Naive thymus-derived CD4-positive, alpha-beta T cell (primary cell): ENCODE measurements at places on chromosomes 16 and 17. TPM values are rescaled to one million over a fixed set of nuclear protein-coding genes. Genes with fewer than 3 reads are reported as not detected.

- no peak overlapping the region for H3K4me3 ChIP-seq
- H3K36me3 ChIP-seq: no peaks in the 10 kb centered on the region
- no peak overlapping the region for H3K27ac ChIP-seq
- no peak for DNase-seq
Measured at GRCh38 chr16:80047842-80048241, 447.3 kb upstream of the MAF start.

DNA sequence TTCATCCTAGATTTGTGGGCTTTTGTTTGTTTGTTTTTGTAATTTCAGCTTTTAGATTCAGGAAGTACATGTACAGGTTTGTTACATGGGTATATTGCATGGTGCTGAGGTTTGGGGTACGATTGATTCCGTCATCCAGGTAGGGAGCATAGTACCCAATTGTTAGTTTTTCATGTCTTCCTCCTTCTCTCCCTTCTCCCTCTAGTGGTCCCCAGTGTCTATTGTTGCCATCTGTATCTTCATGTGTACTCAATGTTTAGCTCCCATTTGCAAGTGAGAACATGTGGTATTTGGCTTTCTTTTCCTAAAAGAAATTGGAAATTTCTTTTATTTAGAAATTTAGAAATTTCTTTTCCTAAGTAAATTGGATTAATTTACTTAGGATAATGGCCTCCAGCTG, 37.1 kb upstream of the BCAS3 start:
- no peaks in the 10 kb centered on the region for H3K36me3 ChIP-seq
- no peak overlapping the region for H3K4me3 ChIP-seq
- no peak overlapping the region for H3K27ac ChIP-seq
- DNase-seq: no peak
- no peaks in the 10 kb centered on the region for H3K4me1 ChIP-seq

- DNase-seq: no peak
- no peaks in the 10 kb centered on the region for H3K4me1 ChIP-seq
- H3K27ac ChIP-seq: no peak overlapping the region
- no peaks in the 10 kb centered on the region for H3K27me3 ChIP-seq
- no peaks in the 10 kb centered on the region for H3K36me3 ChIP-seq
Measured at GRCh38 chr16:3645108-3645503, 9.4 kb upstream of the DNASE1 start.

- no peaks in the 10 kb centered on the region for H3K36me3 ChIP-seq
- H3K4me1 ChIP-seq: peaks cover 27% of the 10 kb centered on the region
- H3K27me3 ChIP-seq: no peaks in the 10 kb centered on the region
- DNase-seq: no peak
- H3K4me3 ChIP-seq: no peak overlapping the region
- H3K27ac ChIP-seq: no peak overlapping the region
Measured at GRCh38 chr16:17347624-17348023, 123.1 kb downstream of the XYLT1 start.

- H3K4me3 ChIP-seq: no peak overlapping the region
- H3K27ac ChIP-seq: no peak overlapping the region
- H3K4me1 ChIP-seq: no peaks in the 10 kb centered on the region
- H3K36me3 ChIP-seq: no peaks in the 10 kb centered on the region
Measured at GRCh38 chr17:42346481-42346880, 41.8 kb downstream of the STAT3 start.

The DHRS7C gene
- not detected for polyA plus RNA-seq

DNA sequence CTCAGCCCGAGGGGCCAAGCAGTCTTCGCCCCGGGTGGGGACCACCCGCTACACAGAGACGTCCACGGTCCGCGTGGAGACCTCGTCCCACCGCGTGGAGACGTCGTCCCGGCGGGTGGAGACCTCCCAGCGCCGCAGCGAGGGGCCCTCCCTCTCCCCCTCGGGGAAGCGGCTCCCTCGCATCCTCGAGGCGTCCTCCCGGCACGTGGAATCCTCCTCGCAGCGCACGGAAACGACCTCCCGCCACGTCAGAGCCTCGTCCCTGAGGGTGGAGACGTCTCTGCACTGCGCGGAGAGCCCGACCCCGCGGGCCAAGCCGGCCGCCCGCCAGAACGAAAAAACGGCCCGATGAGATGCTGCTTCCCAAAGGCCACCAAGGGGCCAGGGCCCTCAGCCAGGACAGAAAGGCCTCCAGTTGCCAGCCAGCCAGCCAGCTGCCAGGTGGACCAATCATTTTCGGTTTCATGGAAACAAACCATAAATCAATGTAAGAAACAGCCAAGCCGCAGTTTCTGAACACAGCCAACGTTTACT, 424 bp downstream of the C17orf100 start:
- no peaks in the 10 kb centered on the region for H3K27me3 ChIP-seq
- H3K4me1 ChIP-seq: peaks cover 26% of the 10 kb centered on the region
- peaks cover 20% of the 10 kb centered on the region for H3K36me3 ChIP-seq
- DNase-seq: no peak

DNA sequence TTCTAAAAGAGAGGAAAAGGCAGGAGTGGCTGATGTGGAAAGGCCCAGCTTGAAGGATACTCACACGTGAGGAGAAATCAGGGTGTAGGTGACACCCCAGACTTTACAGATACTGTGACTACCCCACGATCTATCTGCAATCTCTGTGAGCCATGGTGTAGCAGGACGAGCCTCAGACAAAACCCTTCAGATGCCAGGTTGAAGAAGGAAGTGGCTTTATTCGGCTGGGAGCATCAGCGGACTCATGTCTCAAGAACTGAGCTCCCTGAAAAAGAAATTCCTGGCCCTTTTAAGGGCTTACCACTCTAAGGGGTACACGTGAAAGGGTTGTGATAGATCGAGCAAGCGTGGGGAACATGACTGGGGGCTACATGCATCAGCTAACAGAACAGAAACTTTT, 4.7 kb upstream of the SLC6A4 start:
- no peak overlapping the region for H3K4me3 ChIP-seq
- H3K27me3 ChIP-seq: peaks cover 3% of the 10 kb centered on the region
- H3K27ac ChIP-seq: no peak overlapping the region
- no peaks in the 10 kb centered on the region for H3K4me1 ChIP-seq
- H3K36me3 ChIP-seq: no peaks in the 10 kb centered on the region
- no peak for DNase-seq

- H3K27me3 ChIP-seq: no peaks in the 10 kb centered on the region
- H3K4me3 ChIP-seq: peak overlapping the region; percentile 75
Measured at GRCh38 chr17:78737332-78737731, 44.7 kb downstream of the CYTH1 start.

The LRRC37A3 gene
- 1.9 TPM for polyA plus RNA-seq

DNA sequence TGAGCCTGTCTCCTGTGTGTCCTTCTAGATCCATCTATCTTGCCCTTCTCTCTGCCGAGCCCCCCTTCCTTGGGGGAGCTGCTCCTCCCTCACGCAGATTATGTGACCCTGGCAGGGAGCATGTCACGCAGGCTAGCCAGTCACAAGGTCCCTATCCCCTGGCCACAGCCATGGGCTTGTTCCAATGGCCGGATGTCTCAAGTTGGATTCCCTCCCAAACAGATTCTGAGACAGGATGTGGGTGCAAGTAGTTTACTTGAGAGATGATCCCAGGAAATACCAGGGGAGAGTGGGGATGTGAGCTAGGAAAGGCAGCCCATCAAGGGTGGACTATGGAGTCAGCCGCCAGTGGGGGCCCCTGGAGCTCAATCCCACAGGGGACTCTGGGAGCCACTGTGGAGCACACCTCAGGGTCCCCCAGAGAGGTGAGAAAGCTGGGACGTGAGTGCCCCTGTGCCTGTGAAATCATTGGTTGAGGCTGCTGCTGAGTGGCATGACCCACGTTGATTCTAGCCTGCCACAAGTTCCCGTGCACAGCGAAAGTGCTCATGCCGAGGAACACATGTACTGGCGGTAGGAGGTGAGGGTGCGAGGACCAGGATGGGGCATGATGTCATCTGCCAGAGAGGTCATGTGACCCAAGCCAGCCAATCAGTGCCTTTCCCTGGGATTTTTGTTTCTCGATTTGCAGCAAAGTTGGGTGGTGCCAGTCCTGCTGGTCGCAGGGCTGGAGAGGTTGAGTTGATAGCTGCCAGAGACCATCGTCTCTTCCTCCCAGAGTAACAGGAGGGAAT, 6.4 kb upstream of the CRISPLD2 start:
- H3K4me1 ChIP-seq: no peaks in the 10 kb centered on the region
- no peak overlapping the region for H3K4me3 ChIP-seq
- no peaks in the 10 kb centered on the region for H3K27me3 ChIP-seq
- no peak for DNase-seq
- H3K27ac ChIP-seq: no peak overlapping the region

The MYH13 gene
- not detected for polyA plus RNA-seq

The CDT1 gene
- polyA plus RNA-seq: 0.19 TPM

The DRC7 gene
- not detected for polyA plus RNA-seq

GRCh38 chr16:66052745-66053144, 313.7 kb upstream of the CDH5 start:
- no peaks in the 10 kb centered on the region for H3K36me3 ChIP-seq
- H3K4me1 ChIP-seq: no peaks in the 10 kb centered on the region
- H3K27ac ChIP-seq: no peak overlapping the region

- no peak overlapping the region for H3K27ac ChIP-seq
- DNase-seq: peak; percentile 52
- H3K4me1 ChIP-seq: no peaks in the 10 kb centered on the region
Measured at GRCh38 chr17:51056813-51057510, 63.7 kb downstream of the SPAG9 start.

- H3K4me3 ChIP-seq: no peak overlapping the region
- H3K27me3 ChIP-seq: no peaks in the 10 kb centered on the region
- DNase-seq: no peak
- H3K36me3 ChIP-seq: no peaks in the 10 kb centered on the region
- H3K27ac ChIP-seq: no peak overlapping the region
Measured at GRCh38 chr16:59567496-59567895, 833.4 kb upstream of the GOT2 start.

The CDRT15L2 gene
- polyA plus RNA-seq: not detected

The CNGB1 gene
- polyA plus RNA-seq: not detected

GRCh38 chr17:2700491-2701141, 10.9 kb downstream of the CLUH start:
- H3K4me3 ChIP-seq: no peak overlapping the region
- DNase-seq: no peak
- no peak overlapping the region for H3K27ac ChIP-seq
- no peaks in the 10 kb centered on the region for H3K27me3 ChIP-seq

GRCh38 chr17:18966831-18967624, 15.1 kb downstream of the SLC5A10 start:
- no peak overlapping the region for H3K4me3 ChIP-seq
- no peak overlapping the region for H3K27ac ChIP-seq
- H3K4me1 ChIP-seq: no peaks in the 10 kb centered on the region
- no peaks in the 10 kb centered on the region for H3K36me3 ChIP-seq
- DNase-seq: no peak

GRCh38 chr17:29147682-29148081, 32.5 kb downstream of the MYO18A start:
- H3K4me1 ChIP-seq: peaks cover 22% of the 10 kb centered on the region
- DNase-seq: no peak
- H3K36me3 ChIP-seq: no peaks in the 10 kb centered on the region
- H3K27me3 ChIP-seq: no peaks in the 10 kb centered on the region

GRCh38 chr17:55318081-55318480, 53.3 kb downstream of the HLF start:
- no peak overlapping the region for H3K4me3 ChIP-seq
- no peaks in the 10 kb centered on the region for H3K4me1 ChIP-seq
- no peak for DNase-seq
- H3K27me3 ChIP-seq: no peaks in the 10 kb centered on the region
- no peaks in the 10 kb centered on the region for H3K36me3 ChIP-seq
- no peak overlapping the region for H3K27ac ChIP-seq

The BICDL2 gene
- polyA plus RNA-seq: not detected

The SSTR5 gene
- not detected for polyA plus RNA-seq

- H3K4me3 ChIP-seq: no peak overlapping the region
- H3K4me1 ChIP-seq: no peaks in the 10 kb centered on the region
- H3K27me3 ChIP-seq: no peaks in the 10 kb centered on the region
- DNase-seq: no peak
- H3K27ac ChIP-seq: no peak overlapping the region
Measured at GRCh38 chr17:48520631-48521079, 10.2 kb downstream of the HOXB1 start.

The SDR42E1 gene
- polyA plus RNA-seq: 2.2 TPM

- peak; percentile 93 for DNase-seq
- no peaks in the 10 kb centered on the region for H3K36me3 ChIP-seq
- H3K27ac ChIP-seq: peak within 1 kb of the TSS; percentile 57
- H3K27me3 ChIP-seq: no peaks in the 10 kb centered on the region
Measured at GRCh38 chr17:42536048-42536371, at the start of gene NAGLU. NAGLU (plus strand) TSS chr17:42536241; CDS start chr17:42536273, 32 bp downstream.

GRCh38 chr16:31350275-31351005, 4.5 kb upstream of the ITGAX start:
- DNase-seq: no peak

DNA sequence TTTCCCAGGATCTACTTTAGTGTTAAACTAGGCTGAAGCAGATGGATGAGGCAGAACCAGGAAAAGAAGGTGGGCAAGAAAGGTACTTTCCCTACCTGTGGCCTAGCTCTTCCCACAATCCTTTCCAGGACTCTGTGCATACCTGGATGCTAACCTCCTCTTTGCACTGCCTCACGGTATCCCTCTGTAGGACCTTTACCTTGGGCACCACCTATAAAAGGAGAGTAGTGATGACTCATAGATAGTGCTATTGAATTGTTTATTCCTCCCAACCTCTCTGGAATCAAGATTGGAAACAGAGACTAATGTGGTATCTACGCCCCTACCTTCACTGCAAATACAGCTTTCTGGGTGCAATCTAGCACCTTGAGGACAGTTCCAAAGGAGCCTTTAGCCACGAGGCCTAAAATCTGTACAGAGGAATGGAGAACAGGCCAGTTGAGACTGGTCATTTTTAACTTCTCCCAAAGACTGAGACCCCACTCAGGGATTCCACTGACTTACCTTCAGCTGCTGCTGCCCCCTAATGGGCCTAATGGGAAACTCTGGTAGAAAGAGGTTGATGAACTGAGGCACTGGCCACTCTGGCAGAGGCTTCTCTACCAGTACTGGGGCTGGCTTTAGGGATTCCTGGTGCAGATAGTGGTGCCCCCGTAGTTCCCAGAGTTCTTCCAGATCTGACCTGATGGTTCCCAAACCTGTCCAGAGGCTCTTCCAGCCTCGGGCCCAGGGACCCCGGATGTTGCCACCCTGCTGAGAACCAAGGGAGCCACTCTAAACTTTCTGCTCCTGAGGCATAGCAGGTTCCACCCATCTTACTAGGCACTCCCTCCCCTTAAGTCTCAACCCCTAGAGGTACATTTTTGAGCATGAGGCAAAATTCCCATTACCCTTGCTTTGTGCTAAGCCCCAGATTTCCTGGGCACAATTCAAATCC, 781 bp downstream of the RSKR start:
- peaks cover 5% of the 10 kb centered on the region for H3K36me3 ChIP-seq
- no peak overlapping the region for H3K4me3 ChIP-seq
- H3K27ac ChIP-seq: no peak overlapping the region
- no peaks in the 10 kb centered on the region for H3K27me3 ChIP-seq

The HOXB2 gene
- polyA plus RNA-seq: 9.7 TPM

DNA sequence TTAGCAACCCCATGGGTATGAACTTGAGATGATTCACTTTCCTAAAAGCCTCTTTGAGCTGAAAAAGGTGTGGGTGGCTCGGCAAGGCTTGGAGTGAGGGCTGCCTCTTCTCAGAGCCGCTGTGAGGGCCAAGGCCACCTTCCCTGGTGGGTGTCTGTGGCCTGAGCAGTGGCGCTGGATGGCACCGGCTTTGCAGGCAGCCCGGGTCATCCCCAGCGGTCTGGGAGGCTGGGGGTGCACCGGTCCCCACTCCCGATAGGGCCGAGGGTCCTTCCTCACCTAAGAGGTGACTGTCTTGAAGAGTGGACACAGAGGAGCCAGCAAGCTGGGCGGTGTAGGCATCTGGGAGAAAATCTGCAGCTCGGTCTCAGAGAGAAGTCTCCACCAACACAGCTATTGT, 79.2 kb upstream of the RBL2 start:
- H3K4me1 ChIP-seq: no peaks in the 10 kb centered on the region
- no peak for DNase-seq
- H3K27ac ChIP-seq: no peak overlapping the region
- no peak overlapping the region for H3K4me3 ChIP-seq
- no peaks in the 10 kb centered on the region for H3K27me3 ChIP-seq
